ENCODE measurements at places on chromosomes 3 and 15. TPM values are rescaled to one million over a fixed set of nuclear protein-coding genes. Genes with fewer than 3 reads are reported as not detected.

The BOC gene
- total RNA-seq, result 0.33 TPM

The NME9 gene
- total RNA-seq, result not detected

The RARB gene
- not detected for total RNA-seq

The NEK4 gene
- total RNA-seq, result 24.5 TPM

The ZCWPW2 gene
- not detected for total RNA-seq
